ENCODE measurements at places on chromosomes 2 and 18.

- peak; percentile 41 for DNase-seq
These were observed 67.9 kb downstream of the HNRNPLL start for GRCh38 chr2:38534746-38535403.

- no peak for DNase-seq
These were observed 12.6 kb downstream of the KLHL23 start for GRCh38 chr2:169746240-169746639.

- no peak for DNase-seq
These were observed 21.1 kb downstream of the ILKAP start for GRCh38 chr2:238182362-238182761.

- no peak for DNase-seq
These were observed 38.7 kb downstream of the INPP4A start for GRCh38 chr2:98483257-98483861.

- no peak for DNase-seq
These were observed 111.8 kb downstream of the RAB3GAP1 start for GRCh38 chr2:135163901-135164300.

GRCh38 chr2:11774600-11774999 is 28.2 kb downstream of the LPIN1 start:
- DNase-seq = no peak

- no peak for DNase-seq
These were observed 690.9 kb upstream of the TMEFF2 start for GRCh38 chr2:192885569-192886160.

DNA sequence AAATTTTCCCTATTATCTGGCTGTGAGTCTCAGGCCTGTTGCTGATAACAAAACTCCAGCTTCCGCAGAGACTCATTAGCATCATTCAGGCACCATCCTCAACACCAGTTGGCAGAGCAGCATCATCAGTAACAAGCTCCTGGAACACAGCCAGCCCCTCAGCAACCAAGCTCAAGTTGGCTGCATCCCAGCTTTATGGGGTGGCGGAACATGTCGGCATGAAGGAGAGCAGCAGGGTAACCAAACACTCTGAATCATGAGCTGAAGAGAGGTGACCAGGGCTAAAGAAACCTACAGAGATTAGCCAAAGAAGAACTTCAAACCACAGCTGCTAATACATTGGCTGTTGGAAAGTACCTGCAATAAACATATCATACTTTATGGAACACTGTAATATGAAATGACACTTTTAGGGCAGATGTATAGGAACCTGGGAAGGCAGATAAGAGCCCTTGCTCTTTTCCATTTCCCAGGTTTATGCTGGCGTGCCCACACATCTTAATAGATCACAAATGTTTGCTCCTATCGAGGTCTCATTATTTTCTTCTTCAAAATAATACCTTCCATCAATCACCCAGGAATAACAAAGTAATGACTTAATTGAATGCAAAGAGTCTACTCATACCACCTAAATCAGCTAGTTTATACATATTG is 63.8 kb downstream of the PDE11A start:
- DNase-seq = peak; percentile 30

DNA sequence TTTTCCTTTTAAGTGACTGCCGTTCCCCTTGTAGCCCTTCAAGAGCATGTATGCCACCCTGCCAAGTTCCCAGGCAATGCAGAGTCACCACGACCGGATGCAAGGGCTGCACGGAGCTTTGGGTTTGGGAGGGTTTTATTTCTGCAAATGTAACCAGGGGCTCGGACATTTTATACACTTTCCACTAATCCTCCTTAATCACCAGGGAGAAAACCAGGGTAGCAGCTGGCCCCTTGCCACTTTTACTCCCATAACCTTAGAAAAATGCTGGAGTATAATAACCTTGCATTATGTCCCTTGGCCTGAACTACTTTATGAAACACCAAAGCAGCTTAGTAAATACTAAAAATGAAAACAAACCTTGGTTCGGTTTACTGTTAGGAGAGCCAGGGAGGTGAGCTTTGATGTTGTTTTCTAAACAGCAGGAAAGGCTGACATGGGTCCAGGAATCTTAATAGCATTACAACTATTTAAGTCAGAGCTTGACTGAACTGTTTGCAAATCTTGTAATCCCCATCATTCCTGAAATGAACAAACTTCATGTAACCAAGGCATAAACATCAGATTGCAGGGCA is 152.8 kb upstream of the RIOK3 start:
- no peak for DNase-seq
